ENCODE measurements at places on chromosomes 12 and 14.

GRCh38 chr12:130547480-130548155 lies 168.5 kb downstream of the RIMBP2 start:
- DNase-seq = no peak

DNA sequence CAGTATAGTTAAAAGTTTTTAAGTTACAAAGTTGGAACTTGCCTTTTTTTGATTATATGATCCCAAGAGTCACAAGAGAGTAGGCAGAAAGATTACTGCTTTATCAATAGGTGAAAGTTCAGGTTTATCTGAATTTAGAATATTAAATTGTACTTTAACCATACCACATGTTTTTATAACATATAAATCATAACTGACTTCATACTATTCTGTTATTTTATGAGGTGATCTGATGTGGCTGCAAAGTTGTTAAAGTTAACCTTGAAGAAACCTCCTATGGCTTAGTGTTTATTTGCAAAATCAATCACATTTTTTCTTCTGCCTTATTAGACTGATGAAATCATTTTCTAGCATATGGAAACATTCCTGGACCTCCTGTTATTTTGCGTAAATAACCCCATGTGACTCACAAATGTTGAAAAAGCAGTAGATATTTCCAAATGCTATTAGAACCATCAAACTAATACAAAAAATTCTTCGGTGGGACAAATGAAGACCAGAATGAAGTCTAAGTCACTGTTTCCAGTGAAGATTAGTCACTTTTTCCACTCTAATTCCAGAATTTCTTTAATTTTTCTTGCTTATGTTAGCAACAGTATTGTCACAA lies 132.1 kb downstream of the RAD51B start:
- no peak for DNase-seq

DNA sequence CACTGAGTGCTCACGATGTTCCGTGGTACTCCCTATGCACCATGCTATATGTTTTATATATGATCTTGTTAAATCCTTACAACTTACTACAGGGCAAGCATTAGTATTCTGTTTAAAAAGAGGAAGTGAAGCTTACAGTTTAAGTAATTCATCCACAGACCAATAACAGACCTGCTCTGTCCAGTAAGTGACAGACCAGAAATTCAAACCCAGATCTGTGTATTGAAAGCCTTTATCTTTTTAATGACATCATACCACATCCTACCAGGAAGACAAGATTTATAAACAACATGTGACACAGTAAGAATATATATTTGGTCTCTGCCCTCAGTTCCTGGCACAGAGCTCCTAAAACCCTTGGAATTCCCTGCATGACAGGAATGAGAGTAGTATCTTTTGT lies 206.5 kb downstream of the STXBP6 start:
- no peak for DNase-seq

DNA sequence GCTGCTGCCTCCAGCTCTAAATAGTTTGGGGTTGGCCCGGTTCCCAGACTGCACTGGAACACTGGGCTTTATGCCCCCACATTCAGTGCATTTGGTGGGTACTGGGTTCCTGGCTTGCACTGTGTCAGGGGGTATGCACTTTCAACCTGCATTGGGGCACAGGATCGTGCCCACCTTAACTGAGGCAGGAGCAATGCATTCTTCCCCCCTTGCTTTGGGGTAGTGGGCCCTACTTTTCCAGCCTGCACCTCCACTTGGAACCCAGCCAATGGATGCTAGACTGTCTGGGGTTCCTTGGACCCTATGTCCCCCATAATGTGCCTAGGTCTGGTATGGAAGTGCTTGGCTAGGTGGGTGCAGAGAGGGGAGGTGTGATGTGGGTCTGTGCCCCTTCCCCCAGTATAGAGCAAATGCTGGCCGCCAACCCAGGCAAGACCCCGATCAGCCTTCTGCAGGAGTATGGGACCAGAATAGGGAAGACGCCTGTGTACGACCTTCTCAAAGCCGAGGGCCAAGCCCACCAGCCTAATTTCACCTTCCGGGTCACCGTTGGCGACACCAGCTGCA lies 615 bp downstream of the TARBP2 start:
- DNase-seq = no peak

DNA sequence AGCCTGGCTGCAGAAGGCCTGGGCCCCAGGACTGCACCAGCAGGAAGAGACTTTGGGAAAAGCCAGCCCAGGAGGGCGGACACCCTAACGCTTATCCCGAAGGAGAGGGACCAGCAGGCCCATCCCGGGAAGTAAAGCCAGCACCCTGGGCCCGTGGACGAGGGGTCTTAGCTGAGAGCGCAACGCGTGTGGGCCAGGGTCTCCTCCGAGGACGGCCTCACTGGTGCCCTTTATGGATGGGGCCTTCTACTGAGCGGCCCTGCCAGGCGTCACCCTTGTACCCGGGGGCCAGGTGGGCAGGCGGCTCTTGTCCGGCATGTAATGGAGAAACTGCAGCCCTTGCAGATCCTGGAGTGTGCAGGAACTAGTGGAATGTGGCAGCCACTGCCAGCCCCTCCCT lies 14.1 kb downstream of the TEDC1 start:
- DNase-seq = no peak

GRCh38 chr14:57302883-57303282 lies 34.1 kb downstream of the AP5M1 start:
- no peak for DNase-seq

- DNase-seq = no peak
Observed at GRCh38 chr12:39892146-39892545, 213.7 kb downstream of the SLC2A13 start.

DNA sequence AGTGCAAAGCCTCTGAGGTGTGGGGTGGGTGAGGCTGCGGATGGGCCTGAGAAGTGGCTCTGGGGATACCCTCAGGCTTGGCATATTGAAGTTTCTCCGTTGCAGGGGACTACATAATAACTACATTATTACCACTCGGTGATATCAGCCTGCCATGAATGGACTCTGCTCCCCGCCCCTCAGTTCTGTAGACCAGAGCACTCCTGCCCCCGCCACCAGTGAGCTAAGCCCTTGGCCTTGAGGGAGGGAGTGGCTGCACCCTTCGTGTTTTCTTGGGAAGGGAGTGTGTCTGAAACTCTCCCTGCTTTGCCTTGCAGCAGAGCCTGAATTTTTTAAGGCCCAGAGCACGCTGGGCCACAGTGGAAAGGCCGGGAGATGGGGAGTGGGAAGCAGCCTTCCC lies 1.7 kb downstream of the ORAI1 start:
- DNase-seq = no peak

DNA sequence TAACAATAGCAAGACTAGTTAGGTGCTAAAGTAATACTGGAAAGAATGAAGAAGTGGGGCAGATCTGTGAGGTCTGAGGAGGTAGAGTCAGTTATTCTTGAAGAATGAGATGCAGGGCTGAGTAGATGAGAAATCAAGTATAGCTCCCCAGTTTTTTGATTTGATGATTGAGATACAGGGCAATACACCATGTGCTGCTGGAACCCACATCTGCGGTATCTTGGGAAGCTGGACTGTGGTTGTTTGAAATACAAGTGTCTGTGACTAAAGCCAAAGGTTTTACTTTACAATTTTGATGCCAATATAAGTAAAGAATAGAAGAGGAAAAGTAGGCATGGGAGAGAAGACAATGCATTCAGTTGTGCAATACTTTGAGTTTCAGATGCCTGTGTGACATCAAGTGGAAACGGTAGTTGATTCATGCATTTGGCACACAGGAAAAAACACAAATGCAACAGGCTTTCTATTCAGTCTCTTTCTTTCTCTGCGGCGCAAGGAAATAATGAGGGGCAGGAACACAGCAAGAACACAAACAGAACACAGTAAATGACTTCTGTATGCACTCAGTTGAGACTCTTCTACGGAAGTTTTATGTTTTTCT lies 190.2 kb upstream of the SLC38A2 start:
- DNase-seq = no peak

- DNase-seq = no peak
Observed at GRCh38 chr14:36514278-36515104, 5.5 kb downstream of the NKX2-1 start.

- no peak for DNase-seq
Observed at GRCh38 chr12:58923781-58924180, 3.5 kb upstream of the LRIG3 start.

DNA sequence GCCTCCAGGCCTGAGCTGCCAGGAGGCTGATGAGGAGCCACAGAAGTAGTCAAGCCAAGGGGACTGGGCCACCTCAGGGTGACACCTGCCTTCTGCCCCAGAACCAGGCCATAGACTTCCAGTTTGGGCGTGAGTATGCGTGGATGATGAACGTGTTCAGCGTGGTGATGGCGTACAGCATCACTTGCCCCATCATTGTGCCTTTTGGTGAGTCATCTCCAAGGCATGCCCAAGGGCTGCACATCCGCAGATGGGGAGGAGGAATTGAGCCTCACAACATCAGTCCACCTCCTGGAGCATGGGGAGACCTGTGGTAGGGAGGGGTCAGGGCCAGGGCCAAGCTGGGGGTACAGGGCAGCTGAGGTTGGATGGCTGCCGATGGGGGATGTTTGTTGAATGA lies 22.3 kb downstream of the NGB start:
- no peak for DNase-seq

GRCh38 chr14:99875836-99876235 lies 82.6 kb downstream of the EML1 start:
- no peak for DNase-seq

DNA sequence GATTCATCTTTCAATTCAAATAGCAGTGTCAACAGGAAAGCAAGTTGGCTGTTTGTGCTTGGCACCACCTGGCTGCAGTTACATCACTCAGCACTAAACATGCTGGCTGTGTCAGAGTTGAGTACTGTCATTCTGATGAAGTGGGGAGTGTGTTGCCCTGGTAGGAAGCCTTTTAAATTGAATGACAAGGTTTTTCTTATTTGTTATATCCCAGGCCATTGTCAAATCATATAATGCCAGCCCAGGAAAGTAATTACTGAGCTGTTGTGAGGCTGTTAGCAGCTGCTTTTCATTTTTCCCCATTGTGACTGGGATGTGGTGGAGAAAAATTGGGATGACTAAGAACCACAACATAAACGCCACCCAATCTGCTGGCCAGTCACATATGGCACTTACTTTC lies 106.5 kb upstream of the PRKD1 start:
- DNase-seq = no peak

DNA sequence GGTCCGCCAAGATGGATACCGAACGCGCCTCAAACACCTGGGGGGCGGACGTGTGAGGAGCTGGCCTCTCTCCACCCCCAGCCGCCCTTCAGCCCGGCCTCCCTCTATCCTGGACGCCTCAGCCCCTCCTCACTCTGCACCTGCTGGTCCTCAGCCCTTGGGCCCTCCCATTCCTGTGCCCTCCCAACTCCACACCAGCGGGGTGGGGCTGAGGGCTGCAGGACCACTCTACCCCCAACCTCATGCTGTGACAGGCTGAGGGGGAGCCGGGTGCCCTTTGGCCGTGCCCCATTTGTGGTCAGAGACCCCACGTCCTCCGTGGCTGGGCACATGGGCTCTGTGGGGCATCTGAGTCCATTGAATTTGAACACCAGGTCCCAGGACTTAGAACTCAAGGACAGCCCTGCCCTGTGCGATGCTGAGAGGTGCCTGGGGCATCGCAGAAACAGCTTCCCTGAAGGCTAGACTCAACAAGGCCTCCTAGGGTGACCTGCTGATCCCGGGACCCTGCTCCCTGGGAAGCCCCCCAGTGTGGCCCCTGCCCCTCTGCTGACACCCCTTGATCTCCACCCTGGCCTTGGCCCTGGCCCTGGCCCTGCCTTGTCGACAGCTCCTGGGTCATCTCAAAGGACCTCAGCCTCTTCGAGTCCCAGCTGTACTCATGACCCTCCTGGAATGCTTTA lies 82.0 kb upstream of the SFSWAP start:
- no peak for DNase-seq

DNA sequence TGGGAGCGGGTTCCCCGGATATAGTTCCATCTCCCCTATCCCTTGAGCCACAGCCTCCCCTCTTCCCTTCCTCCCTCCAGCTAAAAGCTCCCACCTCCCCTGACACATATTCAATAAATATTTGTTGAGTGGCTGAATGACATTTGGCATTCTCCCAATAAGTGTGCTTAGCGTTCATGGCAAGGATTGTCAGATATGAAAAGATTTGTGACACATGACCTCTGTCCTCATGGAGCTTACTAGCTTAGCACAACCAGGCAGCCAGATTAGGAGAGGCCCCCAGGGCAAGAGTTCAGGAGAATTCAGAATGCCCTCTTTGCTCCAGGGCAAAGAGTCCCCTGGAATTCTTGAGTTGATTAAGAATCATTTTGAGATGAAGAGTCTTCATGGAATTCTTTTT lies 22.5 kb upstream of the SLC6A12 start:
- no peak for DNase-seq

DNA sequence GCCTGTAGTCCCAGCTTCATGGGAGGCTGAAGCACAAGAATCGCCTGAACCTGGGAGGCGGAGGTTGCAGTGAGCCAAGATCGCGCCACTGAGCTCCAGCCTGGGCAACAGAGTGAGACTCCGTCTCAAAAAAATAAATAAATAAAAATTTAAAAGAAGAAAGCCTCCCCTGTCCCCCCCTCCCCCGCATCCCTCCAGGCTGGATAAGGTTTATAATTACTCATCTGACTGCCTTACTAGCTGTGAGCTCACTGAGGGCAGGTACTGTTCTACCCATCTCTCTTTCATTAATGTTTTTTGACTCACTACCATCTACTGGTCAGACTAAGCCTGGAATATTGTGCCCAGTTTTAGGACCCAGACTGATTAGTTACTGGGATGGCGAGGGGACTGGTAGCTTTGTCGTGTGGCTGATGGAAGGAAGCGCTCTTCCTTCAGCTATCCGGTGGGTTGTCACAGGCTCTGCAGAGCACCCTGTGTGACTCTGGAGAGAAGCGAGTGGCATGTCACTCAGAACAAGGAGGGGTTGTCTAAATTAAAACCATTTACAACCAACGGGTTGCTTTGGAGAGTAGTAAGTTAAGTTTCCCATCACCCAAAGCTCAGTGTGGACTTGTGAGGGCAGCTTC lies 16.9 kb downstream of the EVL start:
- DNase-seq = no peak

DNA sequence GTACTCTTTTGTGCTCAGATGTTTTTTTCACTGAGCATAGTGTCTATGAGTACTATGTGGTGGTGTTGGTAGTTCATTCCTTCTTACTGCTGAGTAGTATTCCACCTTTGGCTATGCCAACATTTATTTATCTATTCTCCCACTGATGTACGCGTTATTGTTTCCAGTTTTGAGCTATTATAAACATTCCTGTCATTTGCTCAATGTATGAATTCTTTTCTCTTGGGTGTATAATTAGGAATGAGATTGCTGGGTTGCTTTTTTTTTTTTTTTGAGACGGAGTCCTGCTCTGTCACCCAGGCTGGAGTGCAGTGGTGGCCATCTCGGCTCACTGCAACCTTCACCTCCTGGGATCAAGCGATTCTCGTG lies 37.5 kb upstream of the SLC2A3 start:
- no peak for DNase-seq

GRCh38 chr14:86766469-86766868 lies 1226.5 kb downstream of the GALC start:
- DNase-seq = no peak

GRCh38 chr12:41302979-41303403 lies 114.9 kb downstream of the PDZRN4 start:
- no peak for DNase-seq
